ENCODE measurements at places on chromosomes 3 and 15.
A peak's percentile ranks its signal among the peaks of the same experiment; 100 is the strongest.

DNA sequence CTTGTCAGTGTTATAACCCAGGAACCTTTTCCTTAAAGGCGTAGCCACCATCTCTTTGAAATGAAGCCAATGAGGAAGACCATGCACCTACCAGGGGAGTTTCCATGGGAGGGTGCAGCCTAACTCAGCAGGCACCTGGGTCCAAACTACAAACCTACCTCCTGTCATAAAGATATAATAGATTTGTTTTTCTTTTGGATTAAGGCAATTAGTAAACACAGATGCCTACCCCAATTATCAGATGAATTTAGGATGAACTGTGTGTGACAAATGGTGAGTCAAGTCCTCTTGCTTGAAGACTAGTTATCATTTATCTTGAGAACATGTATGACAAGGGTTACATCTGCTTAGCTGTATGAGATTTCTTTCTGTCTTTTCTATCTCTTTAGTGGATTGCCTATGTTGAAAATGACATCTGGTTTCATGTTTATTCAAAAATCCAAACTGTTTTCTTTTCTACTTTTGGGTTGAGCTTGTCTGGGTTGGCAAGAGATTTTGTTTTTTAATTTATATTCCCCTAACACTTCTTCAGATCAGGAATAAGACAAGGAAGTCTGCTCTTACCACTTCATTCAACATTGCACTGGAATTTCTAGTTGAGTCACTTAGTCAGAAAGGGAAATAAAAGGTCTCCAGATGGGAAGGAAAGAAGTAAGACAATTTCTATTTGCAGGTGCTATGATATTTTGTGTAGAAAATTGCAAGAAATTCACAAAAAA lies 149.9 kb downstream of the NEK10 start:
- no peak for DNase-seq

DNA sequence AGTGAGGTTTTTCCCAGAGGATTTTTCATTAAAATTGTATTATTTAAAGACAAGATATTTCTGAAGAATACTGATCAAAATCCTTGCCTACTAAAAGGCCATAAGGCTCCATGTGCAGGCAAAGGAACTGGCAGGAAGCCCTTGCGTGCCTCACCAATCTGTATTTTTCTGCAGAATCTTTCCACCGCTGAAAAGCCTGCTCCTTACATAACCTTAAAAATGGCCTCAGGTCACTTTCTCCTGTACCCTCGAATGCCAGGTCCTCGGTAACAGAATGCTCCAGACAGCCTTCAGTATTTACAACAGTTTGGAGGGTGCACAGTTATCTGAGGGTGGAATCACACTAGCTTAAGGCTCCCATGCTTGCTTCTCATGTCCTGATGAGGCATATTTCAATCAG lies 3.2 kb downstream of the MORC1 start:
- DNase-seq: no peak

GRCh38 chr15:74807282-74807681 lies 5.4 kb upstream of the LMAN1L start:
- DNase-seq: no peak

DNA sequence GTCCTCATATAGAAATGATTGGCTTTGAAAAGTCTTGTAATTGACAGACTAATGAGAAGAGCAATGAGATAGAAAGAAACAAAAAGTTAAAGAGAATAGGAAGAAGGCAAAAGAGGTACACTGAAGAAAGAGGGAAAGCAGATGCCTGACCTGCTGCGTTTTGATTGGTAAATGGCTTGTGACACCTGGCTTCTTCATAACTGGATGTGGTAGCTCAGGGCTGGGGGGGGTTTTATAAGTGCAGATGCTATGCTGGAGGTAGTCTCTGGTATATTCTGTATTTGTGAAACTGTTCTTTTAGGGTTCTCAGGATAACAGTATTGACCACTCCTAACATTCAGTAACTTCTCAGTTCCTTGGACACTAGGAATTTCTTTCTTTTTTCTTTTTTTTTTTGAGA lies 1.4 kb downstream of the STARD9 start:
- DNase-seq: no peak

DNA sequence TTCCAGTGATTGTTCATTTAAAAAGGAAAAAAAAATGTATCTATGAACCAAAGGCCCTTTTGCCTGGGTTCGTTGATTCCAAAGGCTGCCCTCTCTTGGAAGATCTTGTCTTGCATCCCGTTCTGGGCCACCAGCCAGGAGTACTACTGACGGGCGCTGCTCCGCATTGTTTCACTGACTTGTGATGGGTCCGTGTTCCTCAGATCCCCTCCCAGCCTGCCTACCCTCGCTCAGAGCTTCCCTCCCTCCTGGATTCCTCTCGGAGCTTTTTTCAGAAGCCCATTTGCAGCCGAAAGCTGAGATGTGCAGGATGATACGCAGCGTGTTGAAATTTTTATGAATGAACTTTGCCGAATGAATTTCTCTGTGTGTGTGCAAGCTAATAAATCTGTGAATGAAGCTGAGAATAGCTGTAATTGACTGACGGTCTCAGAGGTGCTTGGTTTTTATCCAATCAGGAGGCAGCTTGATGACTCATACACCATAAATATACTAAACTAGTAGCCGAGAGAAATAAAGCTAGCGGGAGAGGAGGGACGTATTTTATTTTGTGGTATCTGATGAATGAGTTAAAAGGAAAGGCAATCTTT lies at the start of gene SHC4:
Gene SHC4 (minus strand): TSS at position 396 of the 590 bp plus-strand sequence. CDS start 904 bp downstream, outside the sequence.
- DNase-seq: peak; percentile 77

GRCh38 chr15:64699751-64700388 lies 75.5 kb downstream of the RBPMS2 start:
- DNase-seq: no peak

- peak; percentile 97 for DNase-seq
Observed at GRCh38 chr15:100596792-100597191, 5.2 kb downstream of the LINS1 start.

DNA sequence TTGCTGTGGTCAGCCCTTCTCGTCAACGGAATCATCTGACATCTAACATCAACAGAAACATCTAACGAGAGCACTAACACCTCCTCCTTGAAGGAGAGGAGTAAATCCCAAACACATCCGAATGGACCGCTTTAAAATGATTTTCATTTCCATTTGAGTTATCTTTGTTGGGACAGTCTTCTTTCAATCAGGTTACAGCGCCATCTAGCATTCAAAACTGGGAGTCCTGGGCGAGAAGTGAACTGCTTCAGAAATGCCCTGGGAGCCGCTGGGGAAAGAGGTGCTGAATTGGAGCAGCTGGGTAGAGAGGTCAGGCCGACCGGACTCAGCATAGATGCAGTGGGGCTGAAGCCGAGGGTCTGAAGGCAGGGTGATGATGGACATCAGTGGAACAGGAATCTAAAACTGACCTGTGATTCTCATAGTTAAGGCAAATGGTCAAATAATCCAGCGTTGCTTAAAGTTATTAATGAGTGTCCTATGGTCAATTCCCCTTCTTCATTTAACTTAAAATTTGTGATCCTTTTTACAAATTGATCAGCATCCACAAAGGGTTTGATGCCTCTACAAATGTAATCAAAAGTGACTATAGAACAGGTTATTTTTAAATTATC lies 170.0 kb upstream of the NDN start:
- peak; percentile 8 for DNase-seq

- no peak for DNase-seq
Observed at GRCh38 chr3:165491487-165491886, 295.3 kb upstream of the SLITRK3 start.

- no peak for DNase-seq
Observed at GRCh38 chr3:188807006-188807405, 364.8 kb upstream of the TPRG1 start.

Measured in activated CD4-positive, alpha-beta T cell treated with anti-CD3 and anti-CD28 coated beads, Interleukin-2, amount 50 U/mL, for 16 hours (primary cell).